ENCODE measurements at places on chromosomes 7 and 10. TPM values are rescaled to one million over a fixed set of nuclear protein-coding genes. Genes with fewer than 3 reads are reported as not detected.

CPEB3 gene
- 9.0 TPM for total RNA-seq

PBLD gene
- 9.3 TPM for total RNA-seq

DNA sequence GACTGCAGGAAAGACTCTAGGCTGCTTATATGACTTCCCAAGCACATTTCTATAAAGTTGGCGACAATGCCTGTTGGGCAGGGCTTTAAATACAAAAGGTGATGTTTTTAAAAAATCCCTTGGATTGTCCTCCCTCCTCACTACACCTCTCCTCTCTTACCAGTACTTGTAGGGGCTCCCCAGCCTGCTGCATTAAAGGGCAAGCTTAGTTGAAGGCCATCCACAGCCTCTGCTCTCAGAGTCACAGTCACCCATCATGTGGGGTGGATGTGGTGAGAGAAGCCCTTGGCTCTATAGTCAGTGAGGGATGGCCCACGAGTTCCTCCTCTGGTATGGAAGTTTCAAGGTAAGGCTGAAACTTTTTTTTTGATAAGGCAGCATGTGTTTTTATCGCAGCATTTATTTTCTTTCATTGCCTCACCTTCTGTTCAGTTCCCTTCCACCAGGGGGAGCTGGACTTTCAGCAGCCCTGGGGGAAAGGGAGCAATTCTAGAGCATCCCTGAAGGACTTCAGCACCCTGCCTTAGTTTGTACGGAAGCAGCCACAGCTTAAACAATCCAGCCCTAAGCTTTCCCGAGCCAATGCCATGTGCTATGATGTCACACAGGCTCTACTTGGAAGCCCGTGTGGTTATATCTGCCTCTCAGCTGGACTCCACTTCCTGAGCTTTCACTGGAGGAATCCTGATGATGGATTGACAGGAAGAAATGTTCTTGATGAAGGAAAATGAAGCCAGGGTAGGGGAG lies 131.9 kb downstream of the CALCR start:
- no peak for ATAC-seq
- H3K27me3 ChIP-seq: no peaks in the 10 kb centered on the region
- no peak overlapping the region for H3K27ac ChIP-seq
- H3K36me3 ChIP-seq: no peaks in the 10 kb centered on the region

- no peaks in the 10 kb centered on the region for H3K36me3 ChIP-seq
- H3K4me3 ChIP-seq: no peak overlapping the region
- H3K4me1 ChIP-seq: peaks cover 16% of the 10 kb centered on the region
- no peak overlapping the region for H3K27ac ChIP-seq
- no peaks in the 10 kb centered on the region for H3K27me3 ChIP-seq
Observed at GRCh38 chr7:121437470-121437869, 41.4 kb upstream of the FAM3C start.

DNA sequence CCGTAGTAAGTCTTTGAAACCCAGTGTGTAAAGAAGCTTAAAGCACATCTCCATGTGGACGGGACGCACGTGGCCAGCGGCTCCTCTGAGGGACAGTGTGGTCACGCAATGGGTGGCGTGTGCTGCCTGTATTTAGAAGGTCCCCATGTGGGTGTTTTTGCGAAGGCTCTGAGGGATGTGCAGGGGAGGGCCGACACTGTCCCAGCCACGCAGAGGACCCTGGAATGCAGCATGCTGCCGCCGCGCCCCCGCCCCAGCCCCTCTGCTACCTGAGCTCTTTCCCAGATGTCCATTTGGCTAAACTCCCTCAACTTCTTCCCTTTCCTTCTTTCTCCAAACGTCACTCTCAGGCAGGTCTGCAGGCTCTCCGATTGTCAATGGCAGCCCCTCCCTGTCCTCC lies 8.8 kb downstream of the PFKP start:
- ATAC-seq: no peak
- H3K4me3 ChIP-seq: no peak overlapping the region
- H3K4me1 ChIP-seq: no peaks in the 10 kb centered on the region
- no peaks in the 10 kb centered on the region for H3K36me3 ChIP-seq
